Transverse colon (tissue), 4 donors: ENCODE measurements at places on chromosomes 12 and 14. TPM values are rescaled to one million over a fixed set of nuclear protein-coding genes. Genes with fewer than 3 reads are reported as not detected.

The NAA30 gene
- 4.4 TPM for total RNA-seq

The TRIP11 gene
- 14.2 TPM for total RNA-seq

The ANKS1B gene
- 3.5 TPM for total RNA-seq

The IL22 gene
- total RNA-seq: not detected

DNA sequence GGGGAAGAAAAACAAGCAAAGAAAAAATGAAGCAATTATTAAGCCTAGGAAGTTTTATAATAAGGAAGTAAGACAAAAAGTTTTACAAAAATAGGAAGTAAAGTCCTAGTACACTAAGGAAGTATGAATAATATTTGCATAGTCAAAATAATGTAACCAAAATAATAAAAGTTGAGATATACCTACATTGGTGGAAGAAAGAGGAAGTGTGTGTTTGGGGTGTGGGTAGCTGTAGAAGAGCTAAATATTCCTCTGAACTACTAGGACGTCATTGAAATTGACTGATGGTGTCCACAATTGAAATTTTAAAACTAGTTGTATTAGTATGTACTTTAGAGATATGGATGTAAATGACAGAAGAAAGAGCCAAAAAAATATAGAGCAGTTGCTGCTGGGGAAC lies 228.4 kb upstream of the OTX2 start:
- no peak for DNase-seq
- H3K27ac ChIP-seq: no peak overlapping the region
- no peaks in the 10 kb centered on the region for H3K4me1 ChIP-seq
- no peaks in the 10 kb centered on the region for H3K36me3 ChIP-seq

DNA sequence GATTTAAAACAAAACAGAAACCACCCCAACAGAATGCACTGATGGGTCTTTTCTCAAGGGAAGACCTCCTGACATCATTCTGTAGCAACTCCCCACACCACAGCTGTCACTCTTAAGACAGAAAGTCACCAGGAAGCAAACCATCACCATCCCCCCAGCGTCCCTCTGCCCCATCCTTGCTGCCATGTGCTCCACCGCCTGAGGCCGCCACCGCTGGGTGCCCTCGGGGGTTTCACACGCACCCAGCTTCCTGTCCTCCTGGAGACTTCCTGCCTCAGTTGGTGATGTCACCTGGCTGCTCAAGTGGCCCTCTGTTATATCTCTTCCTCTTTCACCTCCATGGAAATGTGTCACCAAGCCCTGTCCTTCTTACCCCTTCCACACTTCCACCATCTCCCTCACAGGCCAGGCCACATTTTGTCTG lies 71.4 kb upstream of the GPR68 start:
- no peak overlapping the region for H3K27ac ChIP-seq
- no peaks in the 10 kb centered on the region for H3K27me3 ChIP-seq
- H3K4me1 ChIP-seq: peaks cover 23% of the 10 kb centered on the region
- no peaks in the 10 kb centered on the region for H3K36me3 ChIP-seq
- peak; percentile 67 for DNase-seq

DNA sequence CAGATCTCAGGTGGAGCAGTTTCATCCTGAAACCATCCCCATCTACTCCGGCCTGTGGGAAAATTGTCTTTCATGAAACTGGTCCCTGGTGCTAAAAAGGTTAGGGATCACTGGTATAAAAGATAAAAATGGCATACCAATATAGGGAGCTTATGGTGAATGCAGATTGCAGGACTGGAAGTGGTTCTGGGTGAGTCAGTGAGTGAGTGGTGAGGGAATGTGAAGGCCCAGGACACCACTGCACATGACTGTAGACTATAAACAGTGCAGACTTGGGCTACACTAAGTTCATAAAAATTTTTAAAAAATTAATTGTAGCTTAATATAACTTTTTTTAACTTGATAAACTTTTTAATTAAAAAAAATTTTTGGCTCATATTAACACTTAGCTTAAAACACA lies 67.0 kb upstream of the RD3L start:
- no peak overlapping the region for H3K4me3 ChIP-seq
- no peaks in the 10 kb centered on the region for H3K4me1 ChIP-seq
- no peaks in the 10 kb centered on the region for H3K36me3 ChIP-seq
- H3K27ac ChIP-seq: no peak overlapping the region
- no peaks in the 10 kb centered on the region for H3K27me3 ChIP-seq
- DNase-seq: no peak

GRCh38 chr14:59360923-59361794 lies 104.0 kb downstream of the GPR135 start:
- peaks cover 41% of the 10 kb centered on the region for H3K4me1 ChIP-seq
- H3K27ac ChIP-seq: peak overlapping the region; percentile 62
- no peaks in the 10 kb centered on the region for H3K27me3 ChIP-seq
- no peaks in the 10 kb centered on the region for H3K36me3 ChIP-seq
- peak; percentile 67 for DNase-seq

DNA sequence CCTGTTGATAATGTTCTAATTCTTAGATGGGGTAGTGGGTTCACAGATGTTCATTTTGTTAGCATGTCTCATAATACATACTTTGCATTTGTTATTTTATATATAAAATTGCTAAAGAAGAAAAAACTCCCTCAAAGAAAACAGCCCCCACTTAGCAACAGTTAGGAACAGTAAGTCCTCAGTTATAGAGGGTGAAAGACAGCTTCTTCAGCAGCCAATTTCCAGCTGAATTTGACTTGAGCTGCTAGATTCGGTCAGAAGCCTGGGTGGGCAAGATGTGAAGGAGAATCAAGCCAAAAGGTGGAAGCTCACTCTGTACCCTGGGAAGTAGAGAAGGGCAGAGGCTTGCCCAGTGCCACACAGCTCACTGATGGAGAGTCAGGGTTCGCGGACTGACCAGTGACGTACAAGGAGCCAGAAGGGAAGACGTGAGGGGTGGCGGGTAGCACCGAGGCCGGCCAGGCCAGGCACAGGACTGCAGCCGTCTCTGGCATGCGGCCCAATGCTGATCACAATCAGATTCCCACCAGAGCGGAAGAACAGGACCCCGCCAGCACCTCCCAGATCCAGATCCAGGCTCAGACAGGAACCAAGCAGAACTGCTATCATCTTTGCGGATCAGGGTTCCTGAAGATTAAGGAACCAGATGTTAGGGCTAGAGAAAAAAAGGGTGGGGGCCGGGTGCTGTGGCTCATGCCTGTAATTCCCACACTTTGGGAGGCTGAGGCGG lies 30.4 kb upstream of the VWF start:
- H3K4me1 ChIP-seq: no peaks in the 10 kb centered on the region
- H3K27me3 ChIP-seq: no peaks in the 10 kb centered on the region
- DNase-seq: peak; percentile 27
- H3K27ac ChIP-seq: no peak overlapping the region

GRCh38 chr12:29783773-29784666 lies at the start of gene TMTC1:
Gene TMTC1 (minus strand): TSS chr12:29783942. CDS start chr12:29783751, 191 bp downstream.
- peaks cover 47% of the 10 kb centered on the region for H3K27me3 ChIP-seq
- peak; percentile 45 for DNase-seq
- peak within 1 kb of the TSS; percentile 55 for H3K4me3 ChIP-seq
- H3K36me3 ChIP-seq: no peaks in the 10 kb centered on the region
- no peaks in the 10 kb centered on the region for H3K4me1 ChIP-seq
- H3K27ac ChIP-seq: peak within 1 kb of the TSS; percentile 88

- DNase-seq: no peak
- no peak overlapping the region for H3K27ac ChIP-seq
- H3K4me1 ChIP-seq: no peaks in the 10 kb centered on the region
- no peak overlapping the region for H3K4me3 ChIP-seq
These were observed 29.3 kb downstream of the MYF5 start for GRCh38 chr12:80745851-80746505.

GRCh38 chr14:38762426-38762825 lies 340.6 kb downstream of the SEC23A start:
- H3K27ac ChIP-seq: no peak overlapping the region
- no peaks in the 10 kb centered on the region for H3K27me3 ChIP-seq
- H3K4me3 ChIP-seq: no peak overlapping the region
- H3K4me1 ChIP-seq: no peaks in the 10 kb centered on the region
- DNase-seq: no peak
- H3K36me3 ChIP-seq: no peaks in the 10 kb centered on the region

DNA sequence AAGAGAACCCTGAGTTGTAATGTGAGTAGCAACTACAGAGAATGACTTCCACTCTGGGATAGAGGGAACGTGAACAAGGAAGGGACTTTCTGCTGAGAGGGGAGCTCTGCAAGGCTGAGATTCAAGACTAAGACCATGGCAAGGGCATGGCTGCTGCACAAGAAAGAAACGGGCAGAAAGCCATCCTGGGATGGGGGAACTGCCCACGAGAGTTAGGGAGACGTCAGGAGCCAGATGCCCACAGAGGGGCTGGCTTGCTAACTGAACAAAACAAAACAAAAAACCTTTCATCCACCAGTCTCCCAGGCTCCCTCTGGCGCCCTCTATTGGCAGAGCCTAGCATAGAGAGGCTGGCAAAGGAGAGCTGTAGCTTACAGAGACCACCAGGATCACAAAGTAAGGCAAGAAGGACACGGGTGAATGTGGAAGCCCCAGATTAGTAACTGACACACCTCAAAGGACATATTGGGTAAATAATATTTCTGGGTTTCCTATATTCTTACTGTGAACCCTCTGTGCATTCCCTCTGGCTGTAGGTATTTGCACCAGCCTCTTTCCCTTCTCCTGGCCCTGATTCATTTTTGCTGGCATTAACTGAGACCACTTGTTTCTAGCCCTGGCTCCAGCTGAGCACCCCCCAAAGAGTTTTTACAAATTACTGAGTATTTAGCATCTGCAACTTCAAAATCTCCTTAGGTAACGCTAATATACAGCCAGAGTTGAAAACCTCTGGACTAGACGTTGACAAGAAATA lies 338.3 kb downstream of the EMP1 start:
- H3K36me3 ChIP-seq: no peaks in the 10 kb centered on the region
- H3K4me3 ChIP-seq: no peak overlapping the region
- DNase-seq: peak; percentile 68
- no peaks in the 10 kb centered on the region for H3K4me1 ChIP-seq

GRCh38 chr14:87805315-87805723 lies 187.7 kb downstream of the GALC start:
- H3K27ac ChIP-seq: no peak overlapping the region
- no peak overlapping the region for H3K4me3 ChIP-seq
- H3K36me3 ChIP-seq: no peaks in the 10 kb centered on the region
- H3K4me1 ChIP-seq: no peaks in the 10 kb centered on the region
- H3K27me3 ChIP-seq: no peaks in the 10 kb centered on the region
- no peak for DNase-seq

GRCh38 chr14:95697764-95698163 lies 11.5 kb downstream of the TCL1B start:
- no peaks in the 10 kb centered on the region for H3K4me1 ChIP-seq
- H3K36me3 ChIP-seq: no peaks in the 10 kb centered on the region
- H3K27me3 ChIP-seq: peaks cover 22% of the 10 kb centered on the region
- no peak overlapping the region for H3K4me3 ChIP-seq

- no peaks in the 10 kb centered on the region for H3K27me3 ChIP-seq
- H3K36me3 ChIP-seq: no peaks in the 10 kb centered on the region
- H3K4me1 ChIP-seq: peaks cover 7% of the 10 kb centered on the region
These were observed 111.9 kb upstream of the ARHGAP5 start for GRCh38 chr14:31965071-31965734.

- peaks cover 6% of the 10 kb centered on the region for H3K36me3 ChIP-seq
- DNase-seq: no peak
- no peaks in the 10 kb centered on the region for H3K27me3 ChIP-seq
- H3K4me3 ChIP-seq: no peak overlapping the region
- peak overlapping the region; percentile 32 for H3K27ac ChIP-seq
- peaks cover 36% of the 10 kb centered on the region for H3K4me1 ChIP-seq
These were observed 6.5 kb downstream of the JDP2 start for GRCh38 chr14:75434138-75434889.

GRCh38 chr14:51314321-51315015 lies 74.4 kb downstream of the TMX1 start:
- no peak overlapping the region for H3K27ac ChIP-seq
- no peak for DNase-seq
- no peak overlapping the region for H3K4me3 ChIP-seq
- H3K4me1 ChIP-seq: peaks cover 6% of the 10 kb centered on the region

GRCh38 chr14:74979442-74980397 lies 23.0 kb upstream of the EIF2B2 start:
- H3K36me3 ChIP-seq: no peaks in the 10 kb centered on the region
- no peak for DNase-seq
- no peak overlapping the region for H3K27ac ChIP-seq
- H3K4me3 ChIP-seq: no peak overlapping the region

DNA sequence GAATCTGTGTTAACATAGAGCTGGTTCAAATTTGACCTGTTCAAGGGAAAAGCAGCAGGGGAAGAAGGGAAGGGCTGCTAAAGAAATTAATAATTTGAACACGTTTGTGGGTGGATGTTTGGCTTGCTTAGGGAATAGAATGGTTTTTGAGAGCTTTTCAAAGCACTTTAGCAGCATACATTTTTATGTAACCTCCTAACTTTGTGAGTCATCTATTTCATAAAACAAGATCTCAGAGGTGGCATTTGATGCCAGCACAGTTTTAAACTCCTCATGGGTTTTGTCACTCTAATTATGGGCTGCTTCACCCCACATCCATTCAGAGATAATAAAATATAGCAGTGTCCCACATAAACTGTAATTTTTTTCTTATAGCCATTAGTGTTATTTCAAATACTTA lies 143.8 kb downstream of the ACSS3 start:
- no peaks in the 10 kb centered on the region for H3K4me1 ChIP-seq
- no peak overlapping the region for H3K27ac ChIP-seq
- H3K36me3 ChIP-seq: no peaks in the 10 kb centered on the region
